Smooth muscle cell of the pulmonary artery (primary cell): ENCODE measurements at places on chromosomes 16 and 17. TPM values are rescaled to one million over a fixed set of nuclear protein-coding genes. Genes with fewer than 3 reads are reported as not detected.

VPS9D1 gene
- total RNA-seq, result 9.8 and 13.8 TPM in 2 replicates

ZNF624 gene
- total RNA-seq, result 4.4 and 5.2 TPM in 2 replicates

PPY gene
- not detected in 2 replicates for total RNA-seq

SF3B3 gene
- total RNA-seq, result 153 and 164 TPM in 2 replicates

RNF222 gene
- total RNA-seq, result not detected in 2 replicates

SRCIN1 gene
- 0.07 TPM in 1 of 2 replicates, not detected in the other for total RNA-seq

CDH8 gene
- total RNA-seq, result 0.10 and 0.13 TPM in 2 replicates

WFDC1 gene
- total RNA-seq, result 4.9 and 25.1 TPM in 2 replicates

OR2C1 gene
- 0.26 TPM in 1 of 2 replicates, not detected in the other for total RNA-seq

TNFRSF13B gene
- total RNA-seq, result not detected in 2 replicates

TBC1D16 gene
- 38.5 and 51.9 TPM in 2 replicates for total RNA-seq

HSF5 gene
- not detected in 2 replicates for total RNA-seq

ZDHHC1 gene
- 8.1 and 10.5 TPM in 2 replicates for total RNA-seq

CYTH1 gene
- total RNA-seq, result 6.7 and 9.8 TPM in 2 replicates

KRT17 gene
- total RNA-seq, result 3.0 and 9.0 TPM in 2 replicates

EMP2 gene
- 13.0 and 32.8 TPM in 2 replicates for total RNA-seq

SDR42E2 gene
- not detected in 2 replicates for total RNA-seq

NOTUM gene
- total RNA-seq, result 0.13 TPM in 1 of 2 replicates, not detected in the other

AXIN1 gene
- total RNA-seq, result 20.3 and 26.9 TPM in 2 replicates

SLC4A1 gene
- not detected in 2 replicates for total RNA-seq

ATXN1L gene
- 16.2 and 17.8 TPM in 2 replicates for total RNA-seq

NPIPB13 gene
- 0.59 and 0.73 TPM in 2 replicates for total RNA-seq

RNF135 gene
- 11.1 and 11.2 TPM in 2 replicates for total RNA-seq

NPIPB6 gene
- 0.85 and 0.89 TPM in 2 replicates for total RNA-seq

CTRL gene
- 0.30 and 0.85 TPM in 2 replicates for total RNA-seq

TBC1D3K gene
- total RNA-seq, result 0.07 TPM in 1 of 2 replicates, not detected in the other

ALG1 gene
- 28.1 and 31.1 TPM in 2 replicates for total RNA-seq

SALL1 gene
- total RNA-seq, result 0.46 and 1.0 TPM in 2 replicates

SCGB1C2 gene
- not detected in 2 replicates for total RNA-seq

ARHGDIG gene
- 1.1 and 1.4 TPM in 2 replicates for total RNA-seq

TLCD2 gene
- 3.8 and 4.8 TPM in 2 replicates for total RNA-seq

PIRT gene
- not detected in 2 replicates for total RNA-seq

TLCD1 gene
- 3.6 and 6.1 TPM in 2 replicates for total RNA-seq

SLC5A10 gene
- under 0.01 TPM in 1 of 2 replicates, not detected in the other for total RNA-seq

NFATC3 gene
- total RNA-seq, result 17.7 and 18.5 TPM in 2 replicates

CBX8 gene
- total RNA-seq, result 2.3 and 2.8 TPM in 2 replicates

COL1A1 gene
- total RNA-seq, result 2,981 and 4,827 TPM in 2 replicates

CSF3 gene
- 0.13 TPM in 1 of 2 replicates, not detected in the other for total RNA-seq

PRDM7 gene
- not detected in 2 replicates for total RNA-seq

MYH13 gene
- not detected in 2 replicates for total RNA-seq

TEKT5 gene
- total RNA-seq, result 0.07 and 0.13 TPM in 2 replicates

CCL5 gene
- 0.07 TPM in 1 of 2 replicates, not detected in the other for total RNA-seq

DNAH9 gene
- total RNA-seq, result not detected in 2 replicates

AGRP gene
- total RNA-seq, result not detected in 2 replicates

DUS1L gene
- 38.6 and 57.9 TPM in 2 replicates for total RNA-seq

CCT6B gene
- total RNA-seq, result 0.46 and 0.52 TPM in 2 replicates

SLC16A5 gene
- 3.3 and 6.9 TPM in 2 replicates for total RNA-seq

TBC1D3B gene
- 1.5 and 4.9 TPM in 2 replicates for total RNA-seq

CCL3 gene
- not detected in 2 replicates for total RNA-seq

NOD2 gene
- total RNA-seq, result 0.17 and 0.26 TPM in 2 replicates

HOXB1 gene
- not detected in 2 replicates for total RNA-seq
